ENCODE measurements at places on chromosomes 1 and 21.

GRCh38 chr1:68378296-68379084 lies 71.3 kb downstream of the RPE65 start:
- DNase-seq: no peak

DNA sequence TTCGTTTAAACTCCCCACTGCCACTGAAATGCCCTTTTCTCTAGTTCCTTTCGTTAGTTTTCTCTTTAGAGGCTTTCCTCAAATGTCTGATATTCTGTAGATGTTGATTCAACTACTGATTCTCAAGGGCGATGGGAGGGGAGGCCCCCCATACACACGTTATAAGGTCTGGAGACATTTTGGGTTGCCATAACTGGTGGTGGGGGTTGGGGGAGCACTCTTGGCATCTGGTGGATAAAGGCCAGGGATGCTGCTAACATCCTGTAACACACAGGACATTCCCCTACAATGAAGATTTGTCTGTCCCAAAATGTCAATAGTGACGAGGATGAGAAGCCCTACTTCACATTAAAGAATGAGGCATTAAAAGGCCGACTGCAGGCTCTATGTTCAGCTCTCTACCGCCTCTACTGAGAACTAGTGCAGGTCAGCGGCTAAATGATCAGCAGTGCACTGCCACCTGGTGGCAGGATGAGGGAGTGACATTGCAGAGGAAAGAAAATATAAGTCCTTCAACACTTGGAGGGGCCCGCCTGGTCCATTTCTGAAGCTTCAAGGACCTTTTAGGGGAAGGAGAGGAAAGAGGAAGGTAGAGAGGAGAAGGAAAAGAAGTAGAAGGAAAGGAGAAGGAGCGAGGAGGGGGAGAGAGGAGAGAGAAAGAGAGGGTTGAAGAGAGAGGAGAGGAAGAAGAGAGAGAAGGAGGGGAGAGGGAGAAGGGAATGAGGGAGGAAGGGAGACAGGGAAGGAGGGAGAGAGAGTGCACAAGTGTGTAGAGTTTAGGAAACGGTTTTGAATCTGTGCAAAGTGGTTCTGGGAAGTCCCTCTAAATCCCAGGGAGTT lies 29.4 kb downstream of the ALG14 start:
- DNase-seq: peak; percentile 65

DNA sequence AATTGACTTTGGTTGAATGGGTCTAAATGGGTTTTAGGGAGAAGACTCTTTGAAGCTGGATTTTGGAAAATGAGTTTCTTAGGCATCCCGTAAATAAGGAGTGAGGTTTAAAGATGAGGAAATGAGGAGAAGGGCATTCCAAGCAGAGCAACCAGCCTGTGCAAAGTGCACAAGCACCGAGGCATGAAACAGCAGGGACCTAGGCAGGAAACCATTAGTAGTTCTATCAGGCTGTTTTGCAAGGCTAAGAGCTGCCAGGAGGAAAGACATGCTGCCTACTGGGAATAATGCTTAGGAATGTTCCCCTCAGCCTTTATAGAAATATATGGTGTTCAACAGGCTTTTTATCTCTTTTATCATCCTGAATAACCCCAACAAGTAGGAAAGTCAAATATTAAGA lies 153.1 kb upstream of the FGGY start:
- no peak for DNase-seq

GRCh38 chr1:21352586-21352985 lies 62.3 kb upstream of the ECE1 start:
- DNase-seq: no peak

- DNase-seq: no peak
Measured at GRCh38 chr1:17587693-17588047, 48.2 kb downstream of the ARHGEF10L start.

GRCh38 chr1:65845535-65846060 lies 52.9 kb downstream of the PDE4B start:
- DNase-seq: no peak

DNA sequence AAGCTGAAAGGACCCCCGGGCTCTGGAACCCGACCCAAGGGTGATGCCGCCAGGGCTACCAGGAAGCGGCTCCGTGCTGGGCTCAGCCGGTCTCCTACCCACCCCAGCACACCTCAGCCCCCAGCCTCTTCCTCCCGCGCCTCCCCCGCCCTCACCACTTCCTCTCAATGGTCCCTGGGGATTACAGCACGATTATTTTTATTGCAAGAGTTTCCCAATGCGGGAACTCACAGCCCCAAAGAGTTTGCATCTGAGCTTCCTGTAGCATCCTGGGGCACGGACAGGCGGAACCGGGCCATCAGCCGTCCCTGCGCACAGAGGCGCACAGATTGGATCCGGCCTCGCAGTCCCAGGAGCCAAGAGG lies 8.7 kb upstream of the SLX9 start:
- no peak for DNase-seq

DNA sequence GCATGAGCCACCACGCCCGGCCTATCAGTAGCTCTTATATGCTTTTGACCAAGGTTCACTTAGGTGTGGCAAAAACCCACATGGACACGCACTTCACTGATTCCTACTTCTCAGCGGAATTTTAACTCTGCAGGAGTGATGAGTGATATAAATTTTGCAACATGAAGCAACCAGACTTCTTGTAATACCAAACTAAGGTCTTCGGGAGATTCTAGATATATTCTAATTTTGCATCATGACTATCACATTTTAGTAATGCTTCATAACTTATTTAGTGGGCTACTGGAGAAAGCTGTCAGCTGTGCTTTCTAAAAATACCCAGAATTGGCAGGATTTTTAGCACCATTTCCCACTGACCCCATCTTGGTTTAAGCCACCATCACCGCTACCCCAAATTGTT lies 27.8 kb downstream of the RHCE start:
- no peak for DNase-seq

GRCh38 chr1:86322241-86322640 lies 73.9 kb downstream of the ODF2L start:
- DNase-seq: no peak

DNA sequence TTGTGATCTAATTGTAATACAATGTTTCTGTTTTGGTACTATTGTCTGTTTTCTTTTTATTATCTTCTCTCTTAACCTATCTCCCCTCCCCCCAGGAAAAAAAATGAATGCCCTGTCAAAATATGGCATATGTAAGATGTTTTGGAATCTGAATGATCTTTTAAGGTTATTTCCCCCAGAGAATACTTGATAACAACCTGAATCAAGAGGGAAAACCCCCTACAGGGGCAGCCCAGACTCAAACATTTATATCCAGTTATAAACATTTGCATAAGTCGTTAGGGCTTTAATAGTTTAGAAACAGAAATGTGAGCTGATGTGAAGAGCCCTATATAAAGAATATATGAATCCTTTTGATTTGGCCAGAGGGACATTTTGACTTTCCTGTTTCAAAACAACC lies 169.5 kb downstream of the VAV3 start:
- no peak for DNase-seq

DNA sequence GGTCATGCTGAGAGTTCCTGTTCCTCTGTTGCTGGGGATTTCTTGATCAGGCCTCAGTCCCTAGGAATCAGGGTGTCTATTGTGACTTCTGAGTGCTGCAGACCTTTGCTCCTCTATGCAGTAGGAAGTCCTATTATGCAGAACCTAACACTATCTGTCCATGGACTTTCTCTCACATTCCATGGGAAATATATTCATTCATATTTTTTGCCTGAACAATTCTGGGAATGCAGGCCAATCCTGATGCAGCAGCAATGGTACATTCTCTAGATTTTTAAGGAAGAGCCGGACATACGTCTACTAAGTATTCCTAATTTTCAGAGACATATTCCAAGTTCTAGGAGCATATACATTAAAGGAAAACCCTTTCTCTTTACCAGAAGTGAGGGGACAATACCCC lies 61.1 kb upstream of the C1orf87 start:
- no peak for DNase-seq

DNA sequence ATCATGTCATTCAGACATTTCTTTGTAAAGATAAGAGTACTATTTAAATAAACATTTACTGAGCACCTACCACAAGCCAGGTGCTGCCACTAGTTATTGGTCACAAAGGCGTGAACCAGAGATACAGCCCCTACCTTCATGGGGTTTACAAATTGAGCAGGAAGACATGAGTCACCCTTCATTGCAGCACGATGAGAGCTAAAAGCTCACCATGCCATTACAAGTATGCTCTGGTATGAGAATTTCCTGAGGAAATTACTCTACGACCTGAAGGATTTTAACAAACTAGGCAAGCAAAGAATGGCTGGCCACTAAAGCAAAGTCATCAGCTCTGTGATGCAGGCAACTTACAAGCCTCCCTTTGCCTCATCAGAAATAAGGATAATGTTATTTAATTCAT lies 346.8 kb downstream of the BRINP2 start:
- no peak for DNase-seq

Measured in effector CD4-positive, alpha-beta T cell (primary cell).